ENCODE measurements at places on chromosomes 5 and 9.

DNA sequence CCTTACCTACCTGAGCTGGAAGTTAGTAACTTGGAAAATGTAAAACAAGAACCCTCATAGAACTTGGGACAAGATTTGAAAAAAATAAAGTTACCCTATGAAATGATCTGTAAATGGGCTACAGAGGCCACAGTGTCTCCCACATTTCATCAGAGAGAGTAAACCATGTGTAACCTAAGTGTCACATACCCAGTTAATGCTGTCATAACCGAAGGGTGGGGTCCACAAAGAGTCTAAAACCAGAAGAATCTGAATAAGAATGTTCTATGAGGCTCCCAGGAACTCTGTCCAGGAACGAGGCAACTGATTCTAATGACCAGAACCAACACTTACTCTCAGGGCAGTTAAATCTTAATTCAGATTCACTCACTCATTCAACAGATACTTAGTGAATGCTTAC lies 1.0 kb upstream of the FAM13B start:
- DNase-seq, result no peak

- DNase-seq, result no peak
These were observed 104.6 kb upstream of the SPATA31C2 start for GRCh38 chr9:88242879-88243278.

GRCh38 chr9:109401990-109402318 lies 81.1 kb upstream of the EPB41L4B start:
- no peak for DNase-seq

DNA sequence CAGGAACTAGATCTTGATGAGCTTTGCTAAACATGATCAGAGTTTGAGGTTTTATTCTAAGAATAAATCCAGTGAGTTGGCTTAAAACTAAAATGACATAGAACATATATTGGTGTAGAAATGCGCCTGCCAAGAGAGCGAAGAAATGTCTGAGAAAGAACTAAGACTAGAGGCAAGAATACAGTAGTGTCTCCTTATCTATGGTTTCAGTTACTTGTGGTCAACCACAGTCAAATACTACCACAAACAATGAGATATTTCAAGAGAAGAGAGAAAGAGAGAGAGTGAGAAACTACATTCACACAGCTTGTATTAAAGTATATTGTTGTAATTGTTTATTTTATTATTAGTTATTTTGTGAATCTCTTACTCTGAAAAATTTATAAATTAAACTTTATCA lies 254.4 kb upstream of the CDH10 start:
- no peak for DNase-seq

- DNase-seq, result no peak
These were observed 71.3 kb downstream of the LIX1 start for GRCh38 chr5:97071101-97071500.

GRCh38 chr9:129225815-129226214 lies 47.8 kb upstream of the IER5L start:
- DNase-seq, result peak; percentile 16

Measured in activated T-helper 1 cell treated with anti-CD3 and anti-CD28 coated beads, Interleukin-12 subunit alpha, Interleukin-12 subunit beta, Interleukin-2, Interleukin-4 antibody, amounts not matched to agents 30 ng/mL and 10 ng/mL and 1 ng/mL, durations not matched to agents 14 hours and 24 hours and 36 hours (primary cell).